NCI-H187 treated with DMSO at 0.1 percent for 48 hours (cell line): ENCODE measurements at places on chromosomes 2 and 18.

DNA sequence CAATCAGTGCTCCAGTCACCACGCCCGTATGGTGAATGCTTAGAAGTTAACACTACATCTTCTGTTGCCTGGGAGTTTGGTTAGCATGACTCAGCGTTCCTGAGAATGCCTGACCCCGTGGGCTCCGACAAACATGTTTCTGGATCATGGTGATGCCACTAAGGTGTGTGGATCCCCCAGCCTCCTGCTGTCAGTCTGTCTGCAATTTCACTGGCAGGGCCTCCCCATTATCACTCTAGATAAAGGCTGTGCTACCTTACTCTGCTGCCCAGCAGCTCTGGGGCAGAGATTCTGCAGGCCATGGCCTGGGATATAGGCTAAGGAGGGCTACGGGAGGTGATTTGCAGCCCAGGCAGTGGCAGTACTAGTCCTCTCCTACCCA is 66.0 kb downstream of the STPG4 start:
- no peak for DNase-seq

- DNase-seq = no peak
Observed at GRCh38 chr2:39787950-39788349, 8.9 kb upstream of the THUMPD2 start.

GRCh38 chr2:45009303-45009927 is at the start of gene SIX2:
Gene SIX2 (minus strand): TSS chr2:45009452. CDS start chr2:45009110, 342 bp downstream.
- peak; percentile 99 for DNase-seq

- no peak for DNase-seq
Observed at GRCh38 chr2:145339646-145340045, 819.7 kb upstream of the ZEB2 start.

DNA sequence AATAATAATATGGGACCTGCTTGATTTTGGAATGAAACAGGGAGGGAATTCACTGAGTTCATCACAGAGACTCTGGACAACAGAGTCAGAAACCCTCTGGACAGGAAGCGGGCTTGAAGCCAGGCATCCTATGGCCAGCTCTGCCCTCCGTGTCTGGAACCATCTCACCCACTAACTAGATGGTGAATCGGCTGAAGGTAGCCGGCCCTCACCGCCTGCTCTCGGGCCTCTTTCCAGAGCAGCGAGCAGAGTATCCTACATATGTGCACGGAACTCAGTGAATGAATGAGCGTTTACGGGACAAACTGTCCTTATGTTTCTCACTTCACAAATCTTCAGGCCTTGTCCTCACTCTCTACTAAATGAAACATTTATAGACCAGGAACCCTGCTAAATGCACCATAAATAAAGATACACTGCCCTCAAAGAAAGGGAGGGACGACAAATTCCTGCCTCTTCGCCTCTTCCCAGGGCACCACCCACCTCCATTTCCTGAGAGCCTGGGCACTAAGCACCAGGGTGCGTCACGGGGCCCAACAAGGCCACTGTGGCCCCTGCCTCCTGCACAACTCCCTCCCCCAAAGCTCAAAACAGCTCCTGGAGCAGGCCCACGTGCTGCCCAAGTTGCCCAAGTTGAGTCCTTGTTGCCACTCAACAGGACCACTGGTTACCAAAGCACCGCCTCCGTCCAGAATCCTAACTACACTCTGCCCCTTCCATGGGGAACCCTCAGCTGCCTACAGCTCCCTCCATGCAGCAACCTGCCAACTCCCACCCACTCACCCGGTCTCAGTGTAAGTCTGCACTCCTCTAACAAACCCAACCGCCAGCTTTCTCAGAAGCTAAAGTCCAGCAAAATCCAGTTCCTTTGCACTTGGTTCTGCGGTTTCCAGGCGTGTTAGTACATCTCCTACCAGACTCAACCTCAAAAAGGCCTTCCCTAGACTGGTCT is 1.7 kb downstream of the TBC1D8 start:
- no peak for DNase-seq

GRCh38 chr2:112939425-112939824 is 28.5 kb downstream of the IL37 start:
- DNase-seq = no peak

DNA sequence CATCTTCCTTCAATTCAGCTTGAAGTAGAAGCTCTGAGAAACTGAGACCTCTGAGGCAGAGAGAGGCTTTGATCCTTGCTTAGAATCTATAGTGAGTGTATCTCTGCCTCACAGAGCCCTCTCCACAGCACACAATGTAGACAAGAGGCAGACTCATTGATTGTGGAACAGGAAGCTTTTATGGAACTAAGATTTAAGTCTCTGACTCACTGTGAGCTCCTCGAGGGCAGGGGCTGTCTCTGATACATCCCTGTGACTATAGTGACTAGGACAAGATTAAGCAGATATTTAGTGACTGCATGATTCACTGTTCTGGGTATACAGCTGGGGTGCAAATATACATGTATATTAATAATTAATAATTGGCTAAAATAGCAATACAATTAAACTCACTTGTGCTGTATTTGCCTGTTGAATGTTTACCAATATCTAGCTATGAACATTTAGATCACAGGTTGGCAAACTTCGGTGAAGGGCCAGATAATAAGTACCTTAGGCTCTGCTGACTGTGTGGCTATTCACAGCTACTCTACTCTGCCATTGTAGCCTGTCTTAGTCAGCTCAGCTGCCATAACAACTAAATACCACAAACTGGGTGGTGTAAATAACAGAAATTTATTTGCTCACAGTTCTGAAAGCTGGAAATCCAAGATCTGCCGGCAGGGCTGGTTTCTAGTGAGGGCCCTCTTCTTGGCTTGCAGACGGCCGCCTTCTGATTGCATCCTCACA is 54.4 kb downstream of the ARHGEF4 start:
- no peak for DNase-seq

GRCh38 chr2:67259556-67260342 is 137.4 kb upstream of the ETAA1 start:
- DNase-seq = no peak

DNA sequence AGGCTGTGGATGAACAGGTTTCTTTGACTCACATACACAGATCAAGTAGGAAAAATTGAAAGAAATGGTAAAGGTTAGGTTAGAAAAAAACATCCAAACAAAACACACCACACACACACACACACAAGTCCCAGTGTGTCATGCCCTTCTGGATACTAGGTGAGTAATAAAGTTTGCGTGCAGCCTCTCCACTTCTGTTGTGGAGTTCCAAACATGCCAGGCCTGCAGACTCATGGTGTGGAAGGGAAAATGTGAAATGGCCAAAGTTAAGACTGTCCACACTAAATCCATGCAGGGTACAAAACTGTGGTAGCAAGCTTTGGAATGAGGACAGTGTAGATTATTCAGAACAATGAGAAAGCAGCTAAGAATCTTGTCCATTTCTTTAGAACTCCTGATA is 114.6 kb downstream of the IKZF2 start:
- no peak for DNase-seq

DNA sequence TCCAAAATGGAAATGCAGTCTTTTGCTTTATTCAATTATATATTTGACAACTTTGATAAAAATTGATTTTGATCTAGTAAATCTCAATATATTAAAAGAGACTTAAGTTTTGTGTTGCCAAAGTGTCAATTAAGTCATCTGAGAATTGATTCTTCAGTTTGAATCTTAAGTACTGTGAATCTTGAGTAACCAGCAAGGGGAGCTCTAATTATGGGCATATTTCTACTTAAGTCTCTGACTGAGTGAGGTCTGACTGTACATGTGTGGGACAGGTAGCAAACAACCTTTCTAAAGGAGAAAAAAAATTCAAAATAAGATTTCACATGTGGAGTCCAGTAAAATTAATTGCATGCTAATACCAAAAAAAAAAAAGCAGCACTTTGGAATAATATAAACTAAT is 503.7 kb upstream of the SLC8A1 start:
- DNase-seq = no peak

- DNase-seq = no peak
Observed at GRCh38 chr18:74334242-74334893, 18.7 kb downstream of the C18orf63 start.

DNA sequence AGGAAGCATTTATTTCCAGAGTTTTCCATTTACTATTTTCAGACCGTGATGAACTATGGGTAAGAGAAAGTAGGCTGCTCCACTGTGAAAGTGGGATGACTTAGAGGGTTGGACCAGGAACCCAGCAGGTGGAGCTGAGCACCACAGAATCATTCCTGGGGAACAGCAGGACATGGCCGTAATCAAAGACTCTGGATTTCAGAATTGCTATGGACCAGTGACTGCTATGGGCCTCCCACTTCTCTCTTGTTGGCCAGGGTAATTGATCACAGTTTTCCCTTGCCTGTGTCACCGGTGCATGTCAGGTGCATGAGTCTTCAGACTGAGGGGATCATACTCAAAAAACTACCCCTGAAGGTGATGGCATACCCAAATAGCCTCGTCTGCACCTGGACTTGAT is 90.6 kb upstream of the GPC1 start:
- no peak for DNase-seq

GRCh38 chr2:47257946-47258348 is 102.8 kb upstream of the STPG4 start:
- no peak for DNase-seq

DNA sequence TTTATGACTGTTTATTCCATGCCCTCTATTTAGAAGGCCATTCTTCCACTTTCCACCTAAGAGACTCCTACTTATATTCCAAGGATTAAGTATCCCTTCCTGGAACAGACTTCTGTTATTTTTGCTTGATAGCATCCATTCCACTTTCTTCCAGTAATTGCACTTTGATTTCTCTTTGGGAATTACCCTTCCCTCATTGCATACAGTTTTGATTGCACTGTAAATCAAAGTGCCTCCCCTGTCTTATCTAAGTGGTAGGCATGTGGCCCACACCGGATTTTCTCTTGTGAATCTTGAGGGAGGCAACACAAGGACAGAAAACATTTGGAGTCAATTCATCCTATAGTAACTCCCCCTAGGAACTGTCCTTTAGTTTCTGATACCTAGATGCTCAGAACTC is 120.4 kb downstream of the PDE11A start:
- DNase-seq = no peak

DNA sequence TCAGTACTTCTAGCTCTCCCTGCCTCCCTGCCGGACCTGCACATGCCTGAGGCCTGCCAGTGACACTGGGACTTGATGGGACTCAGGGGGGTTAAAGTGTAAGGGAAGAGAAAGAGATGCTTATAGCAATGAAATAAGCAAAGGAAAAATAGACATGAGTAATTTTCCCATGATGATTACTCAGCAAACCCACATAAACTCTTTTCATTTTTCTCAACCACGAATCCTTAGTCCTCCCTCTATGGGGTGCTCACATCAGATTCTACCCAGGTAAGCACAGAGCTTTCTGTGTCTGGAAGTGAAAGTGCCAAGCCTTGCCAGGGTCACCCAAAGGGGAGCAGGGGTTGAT is 44.8 kb upstream of the ANKRD62 start:
- no peak for DNase-seq

DNA sequence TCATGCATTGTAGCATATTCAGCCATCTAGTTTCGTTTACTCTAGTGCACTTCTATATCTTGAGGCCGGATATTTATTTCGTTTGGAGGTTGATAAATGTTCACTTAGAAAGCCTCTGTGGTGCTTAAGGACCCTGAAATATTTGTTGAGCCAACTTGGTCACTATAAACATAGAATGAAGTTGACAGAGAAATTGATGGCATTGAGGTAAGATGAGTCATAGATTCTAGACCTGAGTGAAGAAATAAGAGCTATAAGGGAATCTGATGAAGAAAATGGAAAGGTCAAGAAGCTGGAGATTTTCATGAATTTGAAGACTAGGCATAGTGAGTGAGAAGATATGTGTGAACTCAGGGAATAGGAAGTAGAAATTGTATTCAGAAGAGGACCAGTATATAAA is 35.9 kb downstream of the EPC2 start:
- no peak for DNase-seq
